ENCODE measurements at places on chromosomes 6 and 20.

- DNase-seq = peak; percentile 14
These were observed 695 bp downstream of the ARHGAP18 start for GRCh38 chr6:129709196-129709768.

DNA sequence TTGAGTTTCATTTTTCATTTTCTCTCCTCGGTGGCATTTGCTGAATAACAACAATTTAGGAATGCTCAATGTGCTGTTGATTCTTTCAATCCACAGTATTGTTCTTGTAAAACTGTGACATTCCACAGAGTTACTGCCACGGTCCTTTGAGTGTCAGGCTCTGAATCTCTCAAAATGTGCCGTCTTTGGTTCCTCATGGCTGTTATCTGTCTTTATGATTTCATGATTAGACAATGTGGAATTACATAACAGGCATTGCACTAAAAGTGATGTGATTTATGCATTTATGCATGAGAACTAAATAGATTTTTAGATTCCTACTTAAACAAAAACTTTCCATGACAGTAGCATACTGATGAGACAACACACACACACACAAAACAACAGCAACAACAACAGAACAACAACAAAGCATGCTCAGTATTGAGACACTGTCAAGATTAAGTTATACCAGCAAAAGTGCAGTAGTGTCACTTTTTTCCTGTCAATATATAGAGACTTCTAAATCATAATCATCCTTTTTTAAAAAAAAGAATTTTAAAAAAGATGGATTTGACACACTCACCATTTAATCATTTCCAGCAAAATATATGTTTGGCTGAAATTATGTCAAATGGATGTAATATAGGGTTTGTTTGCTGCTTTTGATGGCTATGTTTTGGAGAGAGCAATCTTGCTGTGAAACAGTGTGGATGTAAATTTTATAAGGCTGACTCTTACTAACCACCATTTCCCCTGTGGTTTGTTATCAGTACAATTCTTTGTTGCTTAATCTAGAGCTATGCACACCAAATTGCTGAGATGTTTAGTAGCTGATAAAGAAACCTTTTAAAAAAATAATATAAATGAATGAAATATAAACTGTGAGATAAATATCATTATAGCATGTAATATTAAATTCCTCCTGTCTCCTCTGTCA is 88.1 kb downstream of the SNAP25 start:
- DNase-seq = no peak

DNA sequence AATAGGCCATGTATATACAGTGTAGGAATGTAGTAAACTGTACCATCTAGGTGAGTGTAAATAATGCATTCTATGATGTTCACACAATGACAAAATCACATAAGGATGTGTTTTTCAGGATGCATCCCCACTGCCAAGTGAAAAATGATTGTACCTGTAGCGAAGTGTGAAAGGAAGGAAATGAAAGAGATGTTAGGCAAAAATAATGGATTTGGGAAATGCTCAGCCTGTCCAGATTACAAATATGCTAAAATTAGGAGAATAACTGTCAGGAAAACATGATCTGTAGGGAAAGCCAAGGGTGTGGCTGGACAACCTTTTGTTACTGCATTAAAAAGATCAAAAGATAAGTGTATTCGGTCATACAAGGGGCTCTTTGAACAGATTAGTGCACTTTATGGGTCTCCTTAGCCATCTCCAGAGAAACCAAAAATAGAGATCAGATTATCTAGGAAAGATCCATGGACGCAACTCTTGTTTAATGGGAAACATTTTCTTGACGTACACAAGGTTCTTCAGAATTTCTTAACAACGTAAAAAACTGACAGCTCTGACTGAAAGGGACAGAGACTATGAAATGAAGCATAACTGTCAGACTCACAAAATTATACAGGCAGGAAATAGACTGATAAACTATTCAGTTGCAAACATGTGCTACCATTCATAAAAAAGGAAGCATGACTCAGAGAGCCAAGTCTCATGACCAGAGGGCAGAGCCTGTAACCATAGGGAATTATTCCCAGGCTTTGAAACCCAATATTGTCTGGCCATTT is 253.6 kb upstream of the RAB32 start:
- DNase-seq = no peak

DNA sequence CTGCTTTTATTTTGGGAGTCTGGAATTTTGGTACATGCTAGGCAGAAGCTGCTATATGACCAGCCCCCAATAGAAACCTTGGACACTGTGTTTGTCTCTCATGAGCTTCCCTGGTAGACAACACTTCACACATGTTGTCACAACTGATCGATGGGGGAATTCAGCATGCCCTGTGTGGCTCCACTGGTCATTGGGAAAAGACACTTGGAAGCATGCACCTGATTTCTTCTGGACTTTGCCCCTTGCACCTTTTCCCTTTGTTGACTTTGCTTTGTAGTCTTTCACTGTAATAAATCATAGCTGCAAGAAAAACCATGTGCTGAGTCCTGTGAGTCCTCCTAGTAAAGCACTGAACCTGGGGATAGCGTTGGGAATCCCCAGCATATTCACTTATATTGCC is 7.9 kb upstream of the WFDC10A start:
- DNase-seq = no peak

DNA sequence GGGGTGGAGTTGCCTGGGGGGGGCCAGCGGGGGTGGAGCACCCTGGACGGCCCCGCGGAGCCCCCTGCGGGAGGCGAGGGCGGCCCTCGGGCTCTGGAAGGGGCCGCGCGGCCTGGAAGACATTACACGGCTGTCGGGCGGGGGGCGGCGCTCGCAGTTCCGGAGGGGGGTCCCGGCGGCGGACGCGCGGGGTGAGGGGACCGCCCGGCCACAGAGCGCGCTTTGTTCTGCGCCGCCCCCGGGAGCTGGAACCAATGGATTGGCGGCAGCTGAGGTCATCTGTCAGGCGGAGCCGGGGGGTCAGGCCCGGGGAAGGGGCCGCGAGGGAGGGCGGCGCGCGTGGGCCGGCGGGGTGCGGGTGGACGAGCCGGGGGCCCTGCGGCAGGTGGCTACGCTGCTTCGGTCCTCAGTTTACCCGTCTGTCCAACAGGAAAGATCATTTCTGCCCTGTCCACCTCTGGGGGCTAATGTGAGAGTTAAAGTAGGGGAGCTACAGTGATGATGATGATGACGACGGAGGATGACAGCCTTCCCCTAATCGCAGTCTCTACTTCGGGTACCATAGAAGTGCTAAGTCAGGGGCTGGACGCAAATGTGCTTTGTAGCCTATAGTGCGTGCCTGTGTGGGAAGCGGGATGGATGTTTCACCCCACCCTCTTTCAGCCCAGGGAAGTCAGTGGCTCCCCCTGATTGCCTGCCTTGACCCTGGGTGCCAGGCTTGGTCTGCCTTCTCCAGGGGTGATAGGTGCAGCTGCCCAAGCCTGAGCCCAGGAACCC is 10.4 kb downstream of the SRXN1 start:
- DNase-seq = no peak

- DNase-seq = no peak
These were observed 36.1 kb downstream of the BCKDHB start for GRCh38 chr6:80142586-80142985.

- no peak for DNase-seq
These were observed 142.0 kb downstream of the UST start for GRCh38 chr6:148888856-148889255.

GRCh38 chr20:10864076-10864672 is 190.4 kb upstream of the JAG1 start:
- no peak for DNase-seq

DNA sequence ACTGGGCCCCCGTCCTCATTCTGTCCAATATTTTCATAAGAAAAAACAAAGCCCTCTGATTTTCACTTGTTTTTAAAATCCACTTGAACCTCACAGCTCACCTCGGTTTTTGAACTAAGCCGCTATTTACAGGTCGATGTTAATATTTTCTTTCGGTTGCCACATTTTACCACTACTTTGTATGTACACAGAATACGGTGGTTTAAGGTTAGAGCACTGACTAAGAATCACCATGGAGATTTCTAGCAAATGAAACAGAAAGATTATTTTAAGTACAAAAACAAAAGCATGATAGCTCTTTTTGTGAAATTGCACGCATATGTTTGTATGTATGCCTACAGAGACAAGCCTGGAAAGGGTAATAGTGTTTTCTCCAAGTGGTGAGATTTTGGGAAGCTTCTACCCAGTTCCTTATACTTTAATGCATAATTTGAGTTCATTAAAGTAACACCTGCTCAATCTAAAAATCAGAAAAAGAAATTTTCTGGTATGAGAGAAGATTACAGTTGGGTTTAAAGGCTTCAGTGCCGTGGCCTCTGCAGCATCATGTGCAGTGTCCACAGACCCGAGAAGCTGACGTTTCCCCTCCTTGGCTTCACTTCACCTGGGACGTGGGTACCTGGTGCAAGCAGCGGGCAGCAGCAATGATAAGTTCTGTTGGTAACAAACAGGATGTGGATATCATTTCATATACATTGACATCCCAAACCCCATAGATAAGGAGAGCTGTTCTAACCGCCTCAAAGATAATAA is 144.0 kb downstream of the UST start:
- DNase-seq = no peak

DNA sequence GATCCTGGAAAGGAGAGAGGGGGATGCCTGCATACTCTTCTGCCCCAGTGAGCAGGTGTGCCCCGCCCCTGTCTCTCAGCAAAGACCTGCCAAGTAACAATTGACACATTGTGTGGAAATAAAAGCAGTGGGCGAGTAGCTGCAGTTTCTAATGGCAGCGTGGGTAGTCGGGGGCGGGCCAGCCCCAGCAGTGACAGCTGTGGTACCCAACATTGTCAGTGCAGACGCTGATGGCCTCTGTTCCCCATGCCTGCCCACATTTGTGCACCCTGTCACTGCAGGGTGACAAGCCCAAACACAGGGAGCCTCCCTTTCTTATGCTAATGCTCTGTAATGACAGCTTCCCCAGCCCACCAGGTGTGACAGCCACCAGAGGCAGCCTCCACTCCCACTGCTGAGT is 491.7 kb downstream of the DHX35 start:
- no peak for DNase-seq

GRCh38 chr6:1654054-1654453 is 44.3 kb downstream of the FOXC1 start:
- DNase-seq = no peak

DNA sequence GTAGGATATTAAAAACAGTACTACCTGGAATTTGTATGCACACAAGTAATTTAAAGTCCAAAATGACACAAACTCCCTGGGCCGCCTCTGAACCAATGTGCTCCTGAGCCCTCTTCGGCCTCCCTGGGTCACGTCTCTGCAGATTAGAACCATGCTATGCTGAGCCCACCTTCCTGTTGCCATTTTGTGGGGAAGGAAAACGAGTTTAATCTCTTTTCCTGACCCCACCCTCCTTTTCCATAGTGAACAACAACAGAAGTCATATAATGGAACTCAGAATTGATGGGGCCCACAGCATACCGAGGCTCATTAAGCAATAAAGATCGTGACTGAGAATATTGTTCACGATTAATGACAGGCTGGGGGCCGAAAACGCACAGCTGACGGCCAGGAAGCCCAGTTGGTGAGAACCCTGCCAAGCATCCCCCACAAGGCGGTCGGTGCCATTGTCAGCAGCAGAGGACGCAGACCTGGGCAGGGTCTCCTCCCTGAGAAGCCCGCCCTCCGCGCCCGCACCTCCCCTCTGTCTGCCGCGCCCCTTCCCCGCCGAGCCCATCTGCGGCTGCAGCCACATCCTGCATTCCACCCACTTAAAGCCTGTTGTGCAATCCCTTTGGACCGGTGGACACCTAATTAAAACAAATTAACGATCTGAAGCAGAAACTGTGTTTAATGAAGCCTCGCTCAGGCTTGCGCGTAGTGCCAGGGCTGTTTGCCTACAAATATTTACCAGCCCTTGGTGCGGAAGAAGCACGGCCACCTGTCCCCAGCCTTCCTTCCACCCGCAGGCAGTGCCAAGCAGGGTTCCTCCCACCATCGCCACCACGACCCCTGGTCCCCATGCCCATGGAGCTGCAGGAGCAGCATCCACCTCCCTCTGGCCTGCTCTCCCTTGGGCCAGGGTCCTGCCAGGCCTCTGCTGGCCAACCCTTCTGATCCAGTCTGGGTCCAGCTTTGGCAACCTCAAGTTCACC is 68.1 kb downstream of the DLL1 start:
- DNase-seq = no peak

GRCh38 chr20:34876406-34877282 is at the start of gene ACSS2:
TSS of gene ACSS2 (plus strand) at chr20:34876612. CDS start at chr20:34876646, 34 bp downstream.
- DNase-seq = no peak

DNA sequence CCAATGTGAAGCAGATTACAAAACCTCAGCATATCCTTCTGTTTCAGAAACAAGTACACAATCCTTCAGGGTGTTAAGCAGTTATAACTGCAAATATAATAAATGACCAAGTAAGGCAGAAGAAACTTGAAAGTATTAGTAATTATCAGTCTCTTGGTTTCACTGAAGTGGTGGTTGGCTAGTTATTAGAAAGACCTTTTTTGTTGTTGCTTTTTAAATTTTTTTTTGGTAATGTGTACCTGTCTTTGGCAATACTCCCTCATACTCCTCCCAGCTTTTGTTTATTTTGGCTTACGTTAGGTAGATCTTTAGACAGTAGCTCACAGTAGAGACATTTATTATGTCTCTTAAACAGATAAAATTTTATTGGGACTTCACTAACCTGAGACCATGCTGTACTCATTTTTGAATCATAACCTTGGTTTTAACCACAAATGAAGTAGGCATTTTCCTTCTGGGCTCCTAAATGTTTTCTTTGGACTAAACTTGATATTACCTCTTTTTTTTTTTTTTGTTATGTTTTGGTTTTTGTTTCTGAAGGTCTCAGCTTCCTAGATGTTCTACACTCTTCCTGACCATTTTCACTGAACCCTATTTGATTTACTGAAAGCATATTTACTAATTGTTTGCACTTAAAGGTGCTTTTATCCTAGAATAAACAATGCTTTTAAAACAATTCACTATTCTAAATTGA is 6.4 kb downstream of the CD2AP start:
- no peak for DNase-seq

- DNase-seq = no peak
These were observed 207.1 kb downstream of the MAFB start for GRCh38 chr20:40481743-40482458.

DNA sequence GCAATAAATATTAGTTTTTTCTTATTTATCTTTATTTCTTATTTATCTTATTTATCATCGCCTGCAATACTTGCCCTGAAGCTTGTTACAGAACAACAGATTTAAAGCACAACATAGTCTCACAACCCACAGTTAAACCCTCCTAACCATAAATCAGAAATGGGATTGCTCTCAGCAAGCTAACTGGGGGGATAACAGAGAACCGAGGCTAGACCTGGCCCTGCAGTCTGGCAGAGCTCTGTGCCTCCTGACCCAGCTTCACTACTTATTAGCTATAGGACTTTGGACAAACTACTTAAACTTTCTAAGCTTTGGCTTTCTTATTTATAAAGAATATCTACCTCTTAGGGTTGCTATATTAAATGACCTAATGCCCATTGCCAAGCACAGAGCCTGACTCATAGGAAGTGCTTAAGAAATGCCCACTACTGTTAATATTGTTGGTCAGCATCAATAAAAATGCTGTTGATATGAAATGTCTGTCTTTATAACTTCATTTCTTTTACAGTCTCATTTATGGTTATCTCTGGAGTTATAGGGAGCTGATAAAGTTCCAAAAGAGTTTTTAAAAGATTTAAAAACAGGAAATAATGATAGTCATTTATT is 87.9 kb upstream of the BEND6 start:
- DNase-seq = no peak

- DNase-seq = no peak
These were observed 50.8 kb downstream of the KAT14 start for GRCh38 chr20:18188434-18188833.

GRCh38 chr6:130676077-130676772 is 151.0 kb upstream of the SMLR1 start:
- no peak for DNase-seq

GRCh38 chr20:34074101-34074760 is 37.8 kb downstream of the EIF2S2 start:
- DNase-seq = no peak

- no peak for DNase-seq
These were observed 422.7 kb downstream of the NKAIN2 start for GRCh38 chr6:124226396-124226795.
